ENCODE measurements at places on chromosomes 5 and 9.

- DNase-seq, result no peak
Measured at GRCh38 chr5:8908055-8908683, 637.7 kb downstream of the SEMA5A start.

DNA sequence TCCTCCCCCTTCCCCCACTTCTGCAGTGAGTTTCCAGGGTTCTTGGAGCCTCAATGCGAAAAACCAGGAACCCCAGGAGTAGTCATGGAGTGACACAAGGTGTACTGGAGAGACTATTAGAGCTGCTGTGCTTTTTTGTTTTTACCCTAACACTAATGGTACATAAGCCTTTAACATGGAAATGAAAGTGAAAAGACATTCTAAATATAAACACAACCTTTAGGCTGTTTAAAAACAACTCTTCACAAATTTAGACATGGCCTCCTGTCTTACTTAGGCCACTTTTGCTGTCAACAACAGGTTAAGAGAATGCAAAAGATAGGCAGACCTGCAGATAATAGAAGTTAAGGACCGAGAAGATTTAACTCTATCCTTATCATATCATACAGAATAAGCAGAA, 232.2 kb downstream of the DENND1A start:
- no peak for DNase-seq

GRCh38 chr5:143172739-143173138, 230.7 kb downstream of the NR3C1 start:
- no peak for DNase-seq

DNA sequence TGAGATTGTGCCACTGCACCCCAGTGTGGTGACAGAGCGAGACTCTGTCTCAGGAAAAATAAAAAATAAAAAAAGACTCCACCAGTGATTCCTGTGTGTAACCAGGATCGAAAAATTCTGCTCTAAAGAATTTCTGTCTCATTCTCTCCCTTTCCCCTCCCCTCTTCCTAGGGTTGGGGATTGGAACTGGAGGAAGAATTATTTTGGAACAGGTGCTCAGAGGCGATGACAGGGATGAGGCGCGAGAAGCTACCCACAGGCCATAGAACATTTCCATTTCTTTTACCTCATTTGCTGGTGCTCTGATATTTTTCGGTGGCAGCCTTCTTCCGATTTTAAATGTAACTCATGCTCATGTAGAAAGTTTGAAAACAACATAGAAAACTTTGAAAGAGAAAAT, 80.1 kb downstream of the DAPK1 start:
- no peak for DNase-seq

DNA sequence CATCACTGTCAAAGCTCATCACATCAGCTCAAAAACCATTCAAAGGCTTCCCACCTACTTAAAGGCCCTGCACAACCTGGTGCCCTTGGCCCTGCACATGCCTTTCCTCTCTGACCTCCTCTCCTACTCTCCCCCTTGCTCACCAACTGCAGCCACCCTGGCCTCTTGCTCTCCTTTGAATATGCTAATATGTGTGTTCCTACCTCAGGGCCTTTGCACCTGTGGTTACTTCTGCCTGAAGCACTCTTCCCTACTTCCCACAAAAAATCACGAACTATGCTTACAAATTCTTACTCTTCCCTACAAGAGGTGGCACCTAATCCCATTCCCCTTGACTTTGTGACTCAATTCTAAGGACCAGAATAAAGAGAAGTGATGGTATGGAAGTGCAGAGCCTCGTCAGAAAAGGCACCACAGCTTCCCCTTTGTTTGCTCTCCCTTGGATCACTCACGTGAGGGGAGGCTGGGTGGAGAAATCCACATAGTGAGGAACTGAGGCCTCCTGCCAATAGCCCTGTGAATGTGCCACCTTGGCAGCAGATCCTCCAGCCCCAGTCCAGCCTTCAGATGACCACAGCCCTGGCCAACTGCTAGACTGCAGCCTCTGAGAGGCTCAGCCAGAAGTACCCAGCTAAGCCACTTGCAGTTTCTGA, 3.2 kb upstream of the TMEM171 start:
- DNase-seq, result no peak

GRCh38 chr9:108786901-108787689, 68.7 kb downstream of the ACTL7B start:
- DNase-seq, result no peak

- no peak for DNase-seq
Measured at GRCh38 chr9:136016572-136017288, 55.6 kb upstream of the UBAC1 start.

DNA sequence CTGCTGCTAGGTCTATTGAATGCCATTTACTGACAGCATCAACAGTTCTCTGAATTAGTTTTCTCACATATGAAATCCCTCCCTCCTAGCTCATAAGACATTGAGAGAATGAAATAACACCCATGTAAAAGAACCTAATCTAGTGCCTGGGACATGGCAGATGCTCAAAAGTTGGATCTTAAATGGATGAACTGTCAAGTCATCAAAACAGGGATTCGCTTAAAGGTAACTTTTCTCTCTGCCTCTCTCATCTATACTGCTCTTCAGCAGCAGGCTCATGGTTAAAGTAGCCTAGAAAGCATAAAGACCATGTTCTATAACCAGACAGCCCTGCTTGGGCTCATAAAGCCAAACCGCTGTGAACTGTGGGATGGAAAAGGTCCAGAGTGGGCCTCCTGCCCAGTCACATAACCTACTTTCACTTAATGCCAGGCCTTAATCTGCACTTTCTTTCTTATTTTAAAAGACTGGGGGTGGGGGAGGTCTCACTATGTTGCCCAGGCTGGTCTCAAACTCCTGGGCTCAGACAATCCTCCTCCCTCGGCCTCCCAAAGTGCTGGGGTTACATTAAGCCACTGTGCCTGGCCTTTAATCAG, 3.7 kb downstream of the TMEM245 start:
- DNase-seq, result no peak

- DNase-seq, result no peak
Measured at GRCh38 chr5:179235416-179236400, 109.6 kb downstream of the ADAMTS2 start.
